ENCODE measurements at places on chromosomes 5 and 9.

- no peak for DNase-seq
Measured at GRCh38 chr5:154740957-154741356, 14.2 kb upstream of the LARP1 start.

DNA sequence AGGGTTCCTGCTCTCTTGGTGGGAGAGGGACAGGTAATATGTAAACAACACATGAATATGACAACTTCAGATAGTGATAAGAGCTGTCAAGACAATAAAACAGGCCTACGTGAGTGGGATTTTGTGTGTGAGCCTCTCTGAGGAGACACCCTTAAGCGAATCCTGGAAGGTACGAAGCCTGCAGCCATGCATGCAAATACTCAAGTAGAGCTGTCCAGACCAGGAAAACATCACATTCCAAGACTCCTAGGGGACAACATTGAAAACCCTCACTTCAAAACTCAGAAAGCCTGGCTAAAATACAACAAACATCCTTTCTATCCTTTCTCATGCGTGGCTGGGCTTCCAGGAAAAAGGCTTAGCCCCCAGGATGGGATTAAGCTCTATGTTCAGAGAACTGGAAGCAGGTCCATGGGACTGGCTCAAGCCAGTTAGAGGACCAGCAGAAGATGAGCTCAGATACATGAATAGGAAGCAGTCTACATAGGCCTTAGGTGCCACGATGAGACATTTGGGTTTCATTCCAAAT is 124.8 kb upstream of the IQGAP2 start:
- no peak for DNase-seq

DNA sequence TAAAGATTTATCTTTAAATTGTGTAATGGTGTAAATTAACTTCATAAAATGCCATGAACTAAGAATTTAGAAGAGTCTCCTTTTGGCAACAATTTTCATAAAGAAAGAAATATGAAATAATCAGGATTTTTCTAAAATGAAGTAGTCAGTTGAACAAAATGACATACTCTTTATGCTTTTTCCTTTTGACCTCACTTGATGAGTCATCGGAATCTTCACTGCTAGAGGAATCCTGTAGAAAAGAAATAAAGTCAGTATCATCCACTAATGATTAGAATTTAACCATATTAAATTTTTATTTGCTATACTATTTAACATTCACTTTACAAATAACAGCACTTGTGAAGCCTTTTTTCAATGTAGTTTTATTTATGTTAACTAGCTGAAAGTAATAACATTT is 26.1 kb downstream of the CHD1 start:
- no peak for DNase-seq

DNA sequence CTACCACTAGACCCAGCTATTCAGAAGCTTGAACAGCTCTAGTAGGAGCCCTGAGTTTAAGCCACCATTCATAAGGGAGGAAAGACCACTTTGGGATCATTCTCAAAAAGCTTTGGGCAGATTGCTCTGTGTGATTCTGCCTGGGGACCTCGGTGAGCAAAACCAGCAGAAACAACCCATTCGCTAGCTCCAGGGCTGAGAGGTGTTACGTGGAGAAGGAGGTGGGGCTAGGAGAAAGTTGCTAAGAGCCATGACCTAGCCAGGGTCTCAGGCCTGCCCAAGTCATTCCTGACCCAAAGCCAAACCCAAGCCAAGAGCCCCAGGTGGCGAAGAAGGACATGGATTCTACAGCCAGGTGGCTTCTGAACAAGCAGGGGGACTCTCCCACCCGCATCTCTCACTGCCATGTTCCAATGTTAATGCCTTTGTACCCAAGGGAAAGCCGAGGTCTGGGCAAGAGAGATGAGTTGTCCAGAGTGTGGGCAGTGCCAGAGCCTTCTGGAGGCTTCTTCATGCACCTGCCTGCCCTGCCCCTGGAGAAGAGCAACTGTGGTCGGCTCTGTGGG is 4.0 kb upstream of the BARHL1 start:
- DNase-seq = no peak

DNA sequence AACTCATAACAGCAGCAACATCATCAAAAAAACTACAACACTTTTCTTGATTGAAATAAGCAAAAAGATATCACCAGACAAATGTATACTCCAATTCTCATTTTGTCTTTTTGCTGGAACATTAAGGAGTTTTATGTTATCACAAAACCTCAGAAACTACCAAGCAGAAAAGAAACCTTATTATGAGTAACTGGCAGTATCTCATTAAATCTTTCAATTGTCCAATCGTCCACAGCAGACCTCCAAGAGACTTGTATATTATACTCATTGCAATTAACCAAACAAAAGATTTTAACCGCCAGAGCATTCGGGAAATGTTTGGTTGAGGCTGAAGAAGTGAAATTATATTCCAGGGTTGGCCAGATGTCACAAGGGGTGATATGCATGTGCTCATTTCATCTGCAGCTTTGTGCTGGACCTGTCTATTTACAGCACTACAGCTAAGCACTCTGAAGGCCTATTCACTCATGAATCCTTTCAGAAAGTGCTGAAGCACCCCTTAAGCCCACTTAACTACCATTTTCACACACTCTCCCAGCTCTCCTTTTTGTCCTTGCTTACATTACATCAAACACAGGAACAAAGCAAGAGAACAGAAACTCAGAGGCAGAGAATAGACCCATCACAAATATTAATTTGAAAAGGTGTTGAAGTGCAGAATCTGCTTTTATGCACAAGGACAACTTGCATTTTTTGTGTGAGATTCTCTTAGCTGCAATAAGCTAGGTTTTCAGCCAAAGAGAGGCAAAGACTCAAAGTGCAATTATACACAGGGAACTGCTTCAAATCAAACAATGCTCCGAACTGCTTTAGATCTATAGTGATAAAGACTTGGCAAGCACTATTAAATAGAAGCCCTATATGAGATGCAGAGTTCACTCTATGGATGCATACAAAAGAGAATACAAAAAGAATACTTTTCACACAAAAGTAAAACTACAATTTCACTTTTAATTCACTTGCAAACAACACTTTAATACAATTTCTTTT is 150.4 kb upstream of the POU5F2 start:
- DNase-seq = no peak
